Fibroblast of upper back skin (primary cell): ENCODE measurements at places on chromosomes 12 and 14.

DNA sequence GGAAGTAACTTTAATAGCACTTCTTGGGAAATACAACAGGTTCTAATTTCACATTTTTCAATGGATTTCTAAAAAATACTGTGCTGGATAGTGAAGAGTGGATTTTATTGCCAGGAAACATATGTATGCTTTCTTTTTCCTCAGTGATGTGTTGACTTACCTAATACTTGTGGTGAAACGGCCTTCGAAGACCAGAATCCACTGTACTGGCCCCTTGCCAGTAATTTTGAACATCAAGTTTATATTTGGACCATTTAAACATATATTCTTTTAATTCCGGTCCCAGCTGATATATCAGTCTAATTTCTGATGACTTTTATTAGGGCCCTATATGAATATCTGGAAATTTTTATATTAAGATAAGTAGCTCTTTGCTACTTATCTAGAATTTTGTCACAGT is 1.8 kb downstream of the MSRB3 start:
- DNase-seq = peak; percentile 32

DNA sequence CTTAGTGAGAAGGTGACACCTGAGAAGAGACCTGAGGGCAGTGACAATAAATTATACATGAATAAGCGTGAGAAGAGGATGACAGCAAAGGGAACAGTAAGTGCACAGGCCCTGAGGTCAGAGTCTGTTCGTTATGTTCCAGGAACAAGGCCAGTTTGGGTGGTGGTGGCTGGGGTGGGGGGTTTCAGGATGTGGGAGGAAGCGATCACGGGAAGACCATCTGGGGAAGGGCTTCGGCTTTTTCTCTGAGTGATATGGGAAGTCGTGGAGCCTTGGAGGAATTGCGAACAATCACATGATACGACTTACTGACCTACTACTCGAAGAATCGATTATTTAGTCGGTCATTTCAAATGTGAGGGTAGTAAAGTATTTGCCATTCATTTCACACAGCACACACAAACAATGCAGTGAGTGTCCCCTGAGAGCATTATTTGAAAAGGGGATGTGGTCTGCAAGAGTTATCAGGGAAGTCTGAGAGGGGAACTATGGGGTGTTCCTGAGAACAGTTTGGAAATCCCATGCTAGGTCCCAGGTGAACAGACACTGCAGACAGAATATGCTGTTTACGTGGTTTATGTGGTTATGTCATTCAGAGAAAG is 94.7 kb downstream of the SLC38A1 start:
- no peak for DNase-seq

- DNase-seq = no peak
Measured at GRCh38 chr12:45254254-45254653, 38.4 kb downstream of the ANO6 start.

DNA sequence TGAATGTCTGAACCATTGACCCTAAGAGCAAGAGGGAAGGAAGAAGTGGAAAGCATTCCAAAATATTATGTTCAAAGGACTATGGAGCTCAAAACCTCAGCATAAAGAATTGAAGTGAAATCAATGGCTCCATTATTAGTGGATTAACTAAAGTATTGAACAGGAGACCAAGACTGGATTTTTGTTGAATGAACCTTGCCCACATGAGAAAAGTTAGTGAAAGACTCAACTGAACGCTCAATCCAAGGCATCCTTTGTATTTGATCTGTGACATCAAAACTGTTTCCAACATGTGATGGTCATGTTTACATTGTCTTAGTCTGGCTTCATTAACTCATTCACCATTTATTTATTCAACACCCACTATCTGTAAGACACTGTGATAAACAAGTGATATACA is 161.0 kb downstream of the CNTN1 start:
- no peak for DNase-seq

DNA sequence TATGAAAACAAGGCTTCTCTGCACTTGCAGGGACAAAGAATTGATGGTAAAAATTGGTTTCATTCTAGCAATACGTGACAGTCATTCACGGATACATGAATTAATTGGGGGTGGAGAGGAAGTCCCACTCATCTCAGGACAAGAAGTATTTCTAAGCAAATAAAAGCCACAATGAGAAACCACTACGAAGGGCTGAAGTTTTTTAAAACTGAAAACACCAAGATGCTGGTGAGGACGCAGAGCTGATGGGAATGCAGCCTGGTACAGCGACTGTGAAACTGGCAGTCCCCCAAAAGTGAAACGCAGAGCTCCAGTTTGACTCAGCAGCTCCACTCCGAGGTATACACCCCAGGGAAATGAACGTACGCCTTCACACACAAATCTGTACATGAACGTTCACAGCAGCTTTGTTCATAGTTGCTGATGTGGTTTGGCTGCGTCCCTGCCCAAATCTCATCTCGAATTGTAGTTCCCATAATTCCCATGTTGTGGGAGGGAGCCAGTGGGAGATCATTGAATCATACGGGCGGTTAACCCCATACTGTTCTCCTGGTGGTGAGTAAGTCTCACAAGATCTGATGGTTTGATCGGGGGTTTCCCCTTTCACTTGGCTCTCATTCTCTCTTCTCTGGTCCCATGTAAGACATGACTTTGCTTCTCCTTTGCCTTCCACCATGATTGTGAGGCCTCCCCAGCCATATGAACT is 89.0 kb downstream of the SCARB1 start:
- peak; percentile 99 for DNase-seq

- peak; percentile 78 for DNase-seq
Measured at GRCh38 chr14:96275177-96276112, 19.4 kb downstream of the BDKRB1 start.

GRCh38 chr12:48903363-48903981 is 21.8 kb downstream of the FKBP11 start:
- DNase-seq = peak; percentile 27

DNA sequence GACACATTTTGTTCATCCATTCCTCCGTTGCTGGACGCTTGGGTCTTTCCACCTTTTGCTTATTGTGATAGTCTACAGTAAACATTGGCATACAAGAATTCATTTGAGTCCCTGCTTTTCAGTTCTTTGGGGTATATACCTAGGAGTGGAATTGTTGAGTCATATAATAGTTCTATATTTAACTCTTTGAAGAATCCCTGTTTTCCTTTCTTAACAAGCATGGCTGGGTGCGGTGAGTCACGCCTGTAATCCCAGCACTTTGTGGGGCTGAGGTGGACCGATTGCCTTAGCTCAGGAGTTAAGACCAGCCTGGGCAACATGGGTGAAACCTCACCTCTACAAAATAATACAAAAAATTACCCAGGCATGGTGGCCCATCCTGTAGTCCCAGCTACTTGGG is 75.4 kb downstream of the CCDC92 start:
- peak; percentile 88 for DNase-seq

GRCh38 chr12:29158115-29158763 is 9.2 kb downstream of the FAR2 start:
- DNase-seq = no peak

- DNase-seq = no peak
Measured at GRCh38 chr12:29782871-29783772, 620 bp downstream of the TMTC1 start.

GRCh38 chr14:61218767-61219166 is 62.4 kb downstream of the TMEM30B start:
- peak; percentile 69 for DNase-seq

DNA sequence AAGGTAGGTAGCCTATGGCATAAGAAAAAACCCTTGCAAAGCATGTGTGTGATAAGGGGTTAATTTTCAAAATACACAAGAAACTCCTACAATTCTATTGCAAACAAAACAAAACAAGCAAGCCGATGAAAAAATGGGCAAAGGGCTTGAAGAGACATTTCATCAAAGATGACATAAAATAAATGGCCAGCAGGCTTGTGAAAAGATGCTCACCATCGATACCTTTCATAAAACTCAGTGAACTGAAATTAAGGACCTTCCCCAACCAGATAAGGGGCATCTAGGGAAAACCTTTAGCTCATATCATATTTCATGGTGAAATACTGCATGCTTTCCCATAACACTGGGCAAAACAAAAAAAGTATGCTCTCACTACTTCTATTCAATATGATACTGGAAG is 131.2 kb downstream of the PPM1H start:
- DNase-seq = no peak

DNA sequence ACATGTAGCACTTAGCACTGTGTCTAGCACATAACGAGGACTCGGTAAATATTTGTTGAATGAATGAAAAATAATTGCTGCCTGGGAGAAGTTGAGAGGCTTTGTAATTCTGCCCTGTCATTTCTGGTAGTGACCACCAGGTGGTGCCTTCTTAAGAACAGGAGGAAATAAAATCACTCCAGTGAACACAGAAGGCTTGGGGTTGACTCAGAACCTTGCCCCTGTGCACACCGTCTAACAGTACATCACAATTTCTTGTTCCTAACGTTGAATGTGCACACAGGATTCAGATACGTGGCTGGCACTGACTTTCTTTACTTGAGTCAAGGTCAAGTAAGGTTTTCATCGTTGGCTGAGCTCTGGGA is 91.8 kb downstream of the RGS6 start:
- DNase-seq = peak; percentile 1

DNA sequence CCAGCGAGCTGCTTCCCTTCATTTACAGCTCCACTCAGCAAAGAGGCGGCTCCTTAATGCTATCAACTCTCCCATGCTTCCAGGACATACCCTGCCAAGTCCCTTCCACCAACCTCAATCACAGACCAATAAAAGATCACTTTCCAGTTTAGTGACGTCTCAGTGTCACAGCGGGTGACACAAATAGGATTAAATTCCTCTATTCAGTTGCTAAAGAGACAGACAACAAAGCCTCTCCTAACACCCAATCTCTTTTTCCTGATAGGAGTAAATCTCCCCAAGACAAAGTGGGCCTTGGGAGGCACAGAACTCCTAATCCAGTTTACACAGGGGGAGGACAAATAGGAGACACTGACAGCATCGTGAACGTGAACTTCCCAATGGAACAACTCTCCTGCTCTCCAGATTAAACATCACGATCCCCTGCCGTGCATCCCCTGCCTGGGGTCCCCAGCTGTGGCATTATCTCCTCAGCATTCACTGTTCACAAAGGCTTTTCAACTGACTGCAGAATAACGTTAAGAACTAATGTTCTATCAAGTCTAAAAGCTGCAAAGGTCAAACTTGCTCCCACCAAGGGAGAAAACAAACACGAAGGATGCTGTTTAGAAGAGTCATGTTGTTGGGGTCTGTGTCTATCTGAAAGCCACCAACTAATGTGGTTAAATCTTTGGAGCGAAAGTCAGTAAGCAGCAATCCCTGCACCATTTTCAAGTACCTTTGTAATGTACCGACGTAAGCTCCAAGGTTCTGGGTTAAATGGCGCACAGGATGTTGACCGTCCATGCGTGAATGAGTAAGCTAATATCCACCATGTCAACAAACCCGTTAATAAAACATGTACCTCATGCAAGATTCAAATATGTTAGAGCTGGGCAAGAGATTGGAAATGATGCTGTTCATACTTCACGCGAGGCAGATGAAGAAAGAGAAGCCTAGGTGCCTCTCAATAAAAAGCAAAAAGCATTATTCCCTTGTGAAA is 31.5 kb downstream of the TMEM132D start:
- DNase-seq = no peak

GRCh38 chr12:132432721-132433577 is 57.0 kb upstream of the FBRSL1 start:
- DNase-seq = peak; percentile 49

DNA sequence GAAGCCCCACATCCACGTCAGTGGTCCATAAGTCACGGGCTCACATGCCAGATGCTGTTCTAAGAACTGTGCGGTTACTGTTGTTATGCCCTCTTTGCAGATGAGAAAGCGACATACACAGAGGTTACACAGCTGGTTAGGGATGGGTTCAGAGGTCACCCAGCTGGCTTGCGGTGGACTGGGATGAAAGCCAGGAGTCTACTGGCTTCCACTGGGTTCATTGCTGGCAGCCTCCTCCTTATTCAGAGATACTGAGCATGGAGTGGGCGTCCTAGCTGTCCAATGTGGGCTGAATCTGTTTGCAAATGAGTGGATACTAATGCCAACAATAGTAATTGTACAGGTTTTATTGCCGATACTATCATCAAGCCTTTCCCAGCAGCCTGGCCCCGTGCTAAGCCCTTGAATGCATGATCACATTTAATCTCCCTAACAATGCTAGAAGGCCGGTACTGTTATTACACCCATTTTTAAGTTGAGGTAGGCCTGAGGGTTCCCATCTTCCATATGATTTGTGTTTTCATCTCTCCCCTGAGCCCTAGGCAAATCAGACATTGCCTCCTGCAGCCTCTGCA is 129.1 kb downstream of the PLXNC1 start:
- no peak for DNase-seq

DNA sequence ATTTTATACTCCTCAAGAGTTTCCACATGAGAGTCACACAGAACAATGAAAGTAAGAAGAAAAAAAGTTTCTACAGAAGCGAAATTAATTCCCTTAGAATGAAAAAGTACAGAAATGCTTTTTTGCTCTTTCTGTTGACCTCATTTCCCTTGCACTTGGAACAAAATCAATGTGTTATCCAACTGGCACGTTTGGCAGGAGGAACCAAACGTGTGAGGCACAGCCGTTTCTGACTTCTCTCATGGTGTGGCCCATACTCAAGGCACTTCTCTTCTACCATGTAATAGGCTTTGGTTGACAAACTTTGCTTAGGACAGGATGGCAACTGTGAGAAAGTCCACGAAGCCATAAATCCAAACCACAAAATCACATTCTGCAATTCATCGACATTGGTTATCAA is 297.0 kb downstream of the FUT8 start:
- no peak for DNase-seq

DNA sequence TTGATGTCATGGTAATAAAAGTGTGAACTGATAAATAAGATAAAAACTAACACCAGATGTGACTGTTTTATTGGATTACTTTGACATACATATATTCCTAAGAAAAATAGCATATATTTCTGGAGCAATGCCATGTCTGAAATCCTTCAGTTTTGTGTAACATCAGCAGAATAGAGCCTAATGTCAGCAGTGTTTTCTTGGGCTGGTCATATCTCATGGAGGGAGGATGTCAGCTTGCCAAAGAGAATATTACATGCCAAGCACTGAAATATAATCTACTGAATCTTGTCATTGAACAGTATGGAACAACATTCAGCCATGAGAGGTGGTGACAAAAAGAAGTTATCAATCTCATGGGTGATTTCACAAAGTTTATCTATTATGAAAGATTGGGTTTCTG is 220.3 kb downstream of the KLHL28 start:
- DNase-seq = no peak

- DNase-seq = no peak
Measured at GRCh38 chr12:716506-716905, 35.9 kb upstream of the WNK1 start.

DNA sequence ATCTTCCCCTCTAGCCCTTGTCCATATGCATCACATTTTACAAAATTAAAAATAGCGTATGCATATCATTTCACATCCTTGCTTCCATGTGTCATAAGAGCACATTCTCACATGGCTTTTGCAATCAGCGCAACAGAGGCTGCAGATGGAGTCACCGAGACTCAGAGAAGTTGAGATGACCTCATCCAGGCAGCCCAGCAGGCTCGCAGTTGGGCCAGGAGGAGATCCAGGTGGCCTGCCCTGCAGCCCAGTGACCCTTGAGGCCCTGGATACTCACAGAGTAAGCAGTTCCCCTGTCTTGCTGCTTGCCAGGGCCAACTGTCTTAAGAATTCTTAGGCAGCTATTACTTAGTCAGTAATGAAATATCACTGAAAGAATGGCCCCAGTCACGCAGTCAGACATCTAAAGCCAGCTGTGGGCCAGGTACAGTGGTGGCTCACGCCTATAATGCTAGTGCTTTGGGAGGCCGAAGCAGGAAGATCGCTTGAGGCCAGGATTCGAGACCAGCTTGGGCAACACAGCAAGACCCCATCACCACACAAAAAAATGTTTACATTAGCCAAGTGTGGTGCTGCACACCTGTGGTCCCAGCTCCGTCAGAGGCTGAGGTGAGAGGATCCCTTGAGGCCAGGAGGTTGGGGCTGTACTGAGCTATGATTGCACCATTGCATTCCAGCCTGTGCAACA is 9.1 kb downstream of the CAMKK2 start:
- peak; percentile 40 for DNase-seq
